NCI-H1417 (cell line): ENCODE measurements at places on chromosomes 7 and 10.

- DNase-seq = no peak
These were observed 78.9 kb downstream of the VOPP1 start for GRCh38 chr7:55493408-55493807.

DNA sequence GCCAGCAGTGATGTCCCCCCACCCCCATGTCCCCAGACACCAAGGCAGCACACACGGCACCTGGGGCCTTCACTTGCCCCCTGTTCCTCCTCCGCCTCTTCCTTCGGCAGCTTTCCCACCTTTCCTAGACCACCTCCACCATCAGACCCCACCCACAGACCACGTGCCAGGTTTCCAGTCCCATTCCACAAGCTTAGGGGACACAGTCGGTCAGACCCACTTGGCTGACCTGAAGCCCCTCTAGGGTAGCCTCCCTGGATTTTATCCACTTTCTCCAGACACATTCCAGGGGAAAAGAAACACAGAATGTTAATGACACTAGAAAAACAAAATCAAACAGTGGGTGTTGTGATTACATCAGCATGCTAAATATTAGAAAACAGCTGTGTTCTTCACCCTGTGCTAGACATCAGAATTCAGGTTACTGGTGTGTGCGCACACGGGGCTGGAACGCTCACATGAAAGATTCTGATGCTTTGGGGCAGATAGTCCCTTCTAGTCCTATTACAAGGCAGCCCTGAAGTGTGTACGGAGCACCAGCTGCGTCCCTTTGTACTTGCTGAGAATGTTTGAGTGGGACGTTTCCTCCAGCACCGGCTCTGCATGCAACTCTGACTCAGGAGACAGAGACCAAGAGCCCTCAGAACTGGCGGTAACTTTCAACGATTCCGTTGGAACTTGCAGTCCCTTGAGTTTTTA is 75.5 kb upstream of the PPP2R2D start:
- peak; percentile 2 for DNase-seq

- no peak for DNase-seq
These were observed 29.5 kb downstream of the PLEKHA8 start for GRCh38 chr7:30057741-30058140.

GRCh38 chr10:15045380-15045779 is 1.6 kb downstream of the OLAH start:
- no peak for DNase-seq

- DNase-seq = no peak
These were observed 1.4 kb downstream of the IDE start for GRCh38 chr10:92572362-92573090.

GRCh38 chr10:80315391-80315790 is 25.9 kb upstream of the MAT1A start:
- no peak for DNase-seq

- DNase-seq = no peak
These were observed 867.0 kb upstream of the SORCS1 start for GRCh38 chr10:108031505-108031904.
